GM12864 (cell line): ENCODE measurements at places on chromosomes 2 and 18.

GRCh38 chr2:29455200-29455860, 340.1 kb downstream of the CLIP4 start:
- DNase-seq, result no peak

DNA sequence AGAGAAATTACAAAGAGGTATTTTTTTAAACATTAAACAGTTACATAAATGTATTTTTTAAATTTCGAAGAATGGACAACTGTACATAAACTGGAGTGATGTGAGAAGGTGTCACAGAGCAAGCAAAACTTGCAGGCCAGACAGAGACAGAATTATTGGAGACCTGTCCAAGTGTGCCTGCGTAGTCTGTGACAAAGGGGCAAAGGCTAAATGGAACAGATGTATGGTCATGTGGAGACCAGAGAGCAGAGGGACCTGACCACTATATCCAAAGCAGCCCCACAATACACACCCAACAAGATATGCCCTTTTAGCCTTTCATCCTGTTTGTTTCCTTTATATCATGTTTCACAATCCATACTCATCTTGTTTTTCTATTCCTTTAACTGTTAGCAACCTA, 225.3 kb upstream of the VWC2L start:
- no peak for DNase-seq

- no peak for DNase-seq
Measured at GRCh38 chr2:32798829-32799228, 147.9 kb upstream of the LTBP1 start.

DNA sequence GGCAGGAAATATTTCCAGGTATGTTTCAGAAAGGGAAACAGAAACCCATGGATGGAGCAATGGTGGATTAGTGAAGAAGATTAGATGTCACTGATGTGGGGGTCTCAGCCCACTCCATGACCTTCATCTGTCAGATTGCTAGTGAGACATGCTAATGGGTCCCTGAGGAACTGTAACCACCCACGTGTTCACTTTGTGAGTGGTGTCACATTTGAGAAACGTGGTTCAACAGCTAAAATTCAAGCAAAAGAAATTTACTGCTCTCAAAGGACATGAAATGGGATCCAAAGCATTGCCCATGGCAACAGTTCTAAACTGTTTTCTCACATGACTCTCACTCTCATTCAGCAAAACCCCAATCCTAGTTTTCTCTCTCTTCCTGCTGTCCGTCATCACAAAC, 776.1 kb downstream of the ERBB4 start:
- DNase-seq, result no peak

DNA sequence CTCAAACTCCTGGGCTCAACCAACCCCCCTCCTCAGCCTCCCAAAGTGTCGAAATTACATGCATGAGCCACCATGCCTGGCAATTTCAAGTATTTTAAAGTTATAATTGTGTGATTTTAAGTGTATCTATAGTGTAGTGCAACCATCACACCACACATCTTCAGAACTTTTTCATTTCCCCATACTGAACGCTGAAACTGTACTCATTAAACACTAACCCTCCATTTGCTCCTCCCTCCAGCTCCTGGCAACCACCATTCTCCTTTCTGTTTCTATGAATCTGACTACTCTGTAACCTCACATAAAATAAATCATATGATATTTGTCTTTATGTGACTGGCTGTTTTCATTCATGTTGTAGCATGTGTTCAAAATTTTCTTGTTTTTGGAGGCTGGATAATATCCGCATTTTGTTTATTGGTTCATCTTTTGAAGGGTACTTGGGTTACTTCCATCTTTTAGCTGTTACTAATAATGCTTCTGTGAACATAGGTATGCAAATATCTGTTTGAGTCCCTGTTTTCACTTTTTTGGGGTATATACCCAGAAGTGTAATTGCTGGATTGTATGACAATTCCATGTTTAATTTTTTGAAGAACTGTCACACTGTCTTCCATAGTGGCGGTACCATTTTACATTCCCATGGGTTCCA, 188.2 kb downstream of the PLCL1 start:
- DNase-seq, result no peak

GRCh38 chr2:120442923-120443571, 97.1 kb downstream of the INHBB start:
- no peak for DNase-seq

DNA sequence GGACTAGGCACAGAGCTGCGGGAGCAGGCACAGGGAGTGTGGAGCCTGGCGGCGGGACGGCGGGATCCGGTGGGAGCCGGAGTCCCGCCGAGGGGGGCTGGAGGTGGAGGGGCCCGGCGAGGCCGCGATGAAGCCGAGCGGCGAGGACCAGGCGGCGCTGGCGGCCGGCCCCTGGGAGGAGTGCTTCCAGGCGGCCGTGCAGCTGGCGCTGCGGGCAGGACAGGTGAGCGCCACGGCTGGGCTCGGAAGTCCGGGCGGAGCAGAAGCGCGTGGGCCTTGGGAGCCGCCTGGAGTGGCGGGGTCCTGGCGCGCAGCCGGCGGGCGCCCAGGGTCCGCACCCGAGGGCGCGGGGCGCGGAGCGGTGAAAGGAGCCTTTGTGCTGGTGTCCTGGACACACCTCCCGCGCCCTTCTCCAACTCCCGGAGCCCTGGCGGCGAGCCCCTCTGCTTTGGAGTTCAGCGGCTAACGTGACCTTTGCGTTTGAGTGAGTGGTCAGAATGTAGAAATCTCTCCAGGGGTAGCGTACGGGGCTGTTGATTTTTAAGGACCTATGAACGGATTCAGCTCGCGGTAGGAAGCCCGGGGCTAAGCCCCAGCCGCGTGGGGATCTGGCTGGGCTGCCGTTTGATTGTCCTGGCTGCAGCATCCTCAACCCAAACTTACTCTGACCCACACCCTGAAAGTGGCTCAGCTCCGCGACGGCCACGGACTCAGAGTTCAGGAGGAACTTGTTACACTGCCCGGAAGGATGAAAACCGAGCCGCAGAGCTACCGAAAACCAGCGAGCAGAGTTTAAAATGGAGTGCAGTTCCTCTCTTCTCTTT, 448 bp downstream of the IMPA2 start:
- DNase-seq, result no peak
